Muscle of leg (tissue), 16 donors: ENCODE measurements at places on chromosomes 7 and 10. TPM values are rescaled to one million over a fixed set of nuclear protein-coding genes. Genes with fewer than 3 reads are reported as not detected.

PDK4 gene
- total RNA-seq, result 13.6 TPM

HOXA1 gene
- 0.58 TPM for total RNA-seq

OPTN gene
- 19.7 TPM for total RNA-seq

ZNF239 gene
- total RNA-seq, result 8.2 TPM

ZNF503 gene
- total RNA-seq, result 3.6 TPM

RBP4 gene
- total RNA-seq, result 2.0 TPM

CALHM3 gene
- not detected for total RNA-seq

SFRP4 gene
- 55.4 TPM for total RNA-seq
